ENCODE measurements at places on chromosomes 4 and X. TPM values are rescaled to one million over a fixed set of nuclear protein-coding genes. Genes with fewer than 3 reads are reported as not detected.
A peak's percentile ranks its signal among the peaks of the same experiment; 100 is the strongest.

SHROOM2 gene
- total RNA-seq = 8.6 TPM

GRCh38 chr4:23909671-23910070 lies 19.8 kb upstream of the PPARGC1A start:
- DNase-seq = peak; percentile 2
- H3K4me3 ChIP-seq = no peak overlapping the region
- no peaks in the 10 kb centered on the region for H3K36me3 ChIP-seq
- peaks cover 7% of the 10 kb centered on the region for H3K27me3 ChIP-seq
- H3K27ac ChIP-seq = no peak overlapping the region

DNA sequence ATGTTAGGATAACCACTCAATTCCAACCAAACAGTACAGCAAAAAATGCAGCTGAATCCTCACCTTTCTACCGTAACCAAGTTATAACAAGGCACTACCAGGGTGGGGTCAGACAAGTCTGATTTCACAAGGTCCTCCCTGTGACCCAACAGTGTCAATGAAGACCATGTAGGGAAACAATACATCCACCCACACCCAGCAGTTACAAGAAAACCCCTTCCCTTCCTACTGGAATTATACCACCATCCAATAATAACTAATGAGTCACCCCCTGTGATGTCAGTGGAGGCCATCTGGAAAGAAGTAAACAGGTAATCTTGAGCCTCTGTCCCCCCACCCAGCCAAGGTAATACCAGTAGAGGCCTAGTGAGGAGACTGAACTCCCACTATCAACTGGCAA lies 117.6 kb downstream of the FGF16 start:
- no peaks in the 10 kb centered on the region for H3K4me1 ChIP-seq
- no peak overlapping the region for H3K27ac ChIP-seq
- peak; percentile 12 for DNase-seq
- H3K4me3 ChIP-seq = no peak overlapping the region
- H3K36me3 ChIP-seq = peaks cover 3% of the 10 kb centered on the region
- no peaks in the 10 kb centered on the region for H3K27me3 ChIP-seq

- H3K27me3 ChIP-seq = peaks cover 30% of the 10 kb centered on the region
- no peak overlapping the region for H3K4me3 ChIP-seq
- H3K36me3 ChIP-seq = no peaks in the 10 kb centered on the region
- H3K27ac ChIP-seq = no peak overlapping the region
- no peaks in the 10 kb centered on the region for H3K4me1 ChIP-seq
Observed at GRCh38 chr4:111854494-111855087, 290.7 kb upstream of the FAM241A start.

DNA sequence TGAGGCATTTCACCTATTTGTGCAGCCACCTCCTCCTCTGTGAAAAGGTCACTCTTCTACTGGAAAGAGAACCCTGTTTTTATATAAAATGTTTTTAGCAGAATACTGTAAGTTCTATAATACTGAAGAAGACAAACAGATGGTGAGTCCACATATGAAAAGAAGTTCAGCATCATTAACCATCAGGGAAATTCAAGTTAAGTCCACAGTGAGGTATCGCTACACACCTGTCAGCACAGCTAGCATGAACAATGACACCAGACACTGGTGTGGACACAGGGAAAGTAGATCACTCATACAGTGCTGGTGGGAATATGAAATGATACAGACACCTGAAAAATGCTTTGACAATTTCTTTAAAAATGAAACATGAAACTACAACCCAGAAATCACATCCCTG lies 133.0 kb downstream of the MAD2L1 start:
- DNase-seq = no peak
- no peak overlapping the region for H3K27ac ChIP-seq
- no peaks in the 10 kb centered on the region for H3K36me3 ChIP-seq
- no peaks in the 10 kb centered on the region for H3K27me3 ChIP-seq

Measured in PC-3 (cell line).